ENCODE measurements at places on chromosomes 7 and 10.
A peak's percentile ranks its signal among the peaks of the same experiment; 100 is the strongest.

DNA sequence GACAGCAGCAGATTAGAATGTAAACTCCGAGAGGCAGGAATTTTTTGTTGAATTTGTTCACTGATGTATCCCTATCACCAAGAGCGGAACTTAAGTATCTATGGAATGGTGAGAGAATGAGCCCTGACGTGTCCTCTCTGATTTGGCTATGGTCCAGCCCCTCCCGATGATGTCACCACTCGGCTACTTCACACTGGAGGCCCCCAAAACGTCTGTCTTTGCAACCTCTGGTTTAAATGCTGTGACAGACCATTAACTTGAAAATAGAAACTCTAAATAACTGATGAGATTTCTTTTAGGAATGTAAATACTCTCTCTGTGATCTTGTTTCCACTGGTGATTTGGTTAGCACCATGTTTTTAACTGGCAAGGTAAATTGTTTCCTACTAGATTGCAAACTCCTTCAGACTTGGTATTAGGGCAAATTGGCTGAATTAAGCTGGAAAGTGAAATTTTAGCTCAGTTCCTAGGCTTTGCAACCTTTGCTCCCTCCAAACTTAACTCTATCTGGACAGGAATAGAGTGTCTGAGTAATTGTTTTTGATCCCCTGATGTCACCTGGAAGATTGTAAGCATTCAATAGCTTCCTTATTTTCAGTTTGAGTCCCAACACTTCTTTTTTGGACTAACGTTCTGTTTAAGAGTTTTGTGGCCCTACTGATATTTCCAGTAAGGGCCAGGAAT lies 19.1 kb downstream of the SLC16A12 start:
- no peak for DNase-seq

DNA sequence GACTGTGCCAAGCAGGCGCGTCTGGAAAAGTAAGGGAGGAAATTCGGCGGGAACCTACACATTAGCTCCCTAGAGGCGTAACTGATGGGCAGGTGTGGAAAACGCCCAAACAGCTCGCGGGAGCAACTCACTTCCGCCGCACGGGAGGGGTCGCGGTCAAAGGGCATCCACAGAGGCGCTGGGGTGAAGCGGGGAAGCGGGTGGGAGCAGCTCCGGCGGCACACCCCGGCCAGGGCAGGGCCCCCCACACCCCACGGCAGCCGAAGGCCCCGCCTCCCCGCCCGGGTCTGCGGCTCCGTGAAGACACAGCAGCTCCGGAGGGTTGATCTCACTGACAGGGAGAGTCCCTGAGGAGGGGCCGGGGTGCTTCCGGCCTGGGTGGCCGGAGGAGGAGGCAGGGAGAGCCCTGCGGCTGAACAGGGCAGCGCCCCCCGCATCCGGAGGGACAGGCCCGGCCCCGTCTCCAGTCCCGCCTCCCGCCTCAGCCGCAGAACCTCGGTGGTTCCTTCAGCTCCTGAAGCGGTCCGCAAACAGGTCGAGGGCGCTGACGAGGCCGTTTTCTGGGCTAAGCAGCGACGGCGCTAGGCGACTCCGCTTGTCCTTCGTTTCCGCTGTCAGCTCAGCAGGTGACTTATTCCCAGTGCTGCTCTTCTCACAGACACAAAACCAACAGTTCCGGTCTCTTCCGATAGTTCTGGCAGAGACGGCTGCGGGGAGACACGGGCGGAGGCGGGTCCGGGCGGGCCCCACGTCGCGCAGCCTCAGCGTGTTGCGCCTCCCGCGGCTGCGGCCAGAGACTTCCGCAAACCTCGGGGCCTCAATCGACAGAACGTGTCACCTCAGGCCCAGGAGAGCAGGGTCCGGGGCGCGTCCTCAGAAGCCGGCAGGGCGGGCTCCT lies 276.1 kb downstream of the DNAJB6 start:
- DNase-seq = peak; percentile 62

- DNase-seq = no peak
These were observed 306.6 kb upstream of the ZMIZ1 start for GRCh38 chr10:78762086-78762630.

DNA sequence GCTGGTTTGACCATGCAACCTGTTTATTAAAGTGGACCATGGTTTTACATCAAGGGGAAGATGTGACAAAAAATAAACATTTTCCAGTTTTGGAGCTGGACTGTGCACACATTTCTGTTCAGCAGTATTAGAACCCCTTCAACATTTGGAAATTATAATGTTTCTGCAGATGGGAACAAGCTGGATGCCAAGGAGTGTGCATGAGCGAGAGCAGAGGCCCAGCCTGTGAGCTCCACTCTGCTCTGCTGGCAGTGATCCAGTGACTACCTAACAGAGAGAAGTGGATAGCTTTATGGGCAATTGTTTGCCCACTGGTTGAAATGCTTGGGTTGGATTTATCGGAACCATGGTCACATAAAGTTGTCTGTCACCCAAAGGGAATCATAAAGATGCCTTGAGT lies 456.7 kb downstream of the NRG3 start:
- DNase-seq = no peak

- no peak for DNase-seq
These were observed 126.1 kb upstream of the FRMD4A start for GRCh38 chr10:14456870-14457266.

- DNase-seq = peak; percentile 53
These were observed 30.6 kb downstream of the CISD1 start for GRCh38 chr10:58299580-58299979.

- DNase-seq = no peak
These were observed 119.7 kb upstream of the SORCS1 start for GRCh38 chr10:107284187-107284586.

GRCh38 chr10:110510730-110511129 lies 13.0 kb downstream of the DUSP5 start:
- no peak for DNase-seq

- DNase-seq = no peak
These were observed 15.6 kb upstream of the AQP1 start for GRCh38 chr7:30896036-30896435.

DNA sequence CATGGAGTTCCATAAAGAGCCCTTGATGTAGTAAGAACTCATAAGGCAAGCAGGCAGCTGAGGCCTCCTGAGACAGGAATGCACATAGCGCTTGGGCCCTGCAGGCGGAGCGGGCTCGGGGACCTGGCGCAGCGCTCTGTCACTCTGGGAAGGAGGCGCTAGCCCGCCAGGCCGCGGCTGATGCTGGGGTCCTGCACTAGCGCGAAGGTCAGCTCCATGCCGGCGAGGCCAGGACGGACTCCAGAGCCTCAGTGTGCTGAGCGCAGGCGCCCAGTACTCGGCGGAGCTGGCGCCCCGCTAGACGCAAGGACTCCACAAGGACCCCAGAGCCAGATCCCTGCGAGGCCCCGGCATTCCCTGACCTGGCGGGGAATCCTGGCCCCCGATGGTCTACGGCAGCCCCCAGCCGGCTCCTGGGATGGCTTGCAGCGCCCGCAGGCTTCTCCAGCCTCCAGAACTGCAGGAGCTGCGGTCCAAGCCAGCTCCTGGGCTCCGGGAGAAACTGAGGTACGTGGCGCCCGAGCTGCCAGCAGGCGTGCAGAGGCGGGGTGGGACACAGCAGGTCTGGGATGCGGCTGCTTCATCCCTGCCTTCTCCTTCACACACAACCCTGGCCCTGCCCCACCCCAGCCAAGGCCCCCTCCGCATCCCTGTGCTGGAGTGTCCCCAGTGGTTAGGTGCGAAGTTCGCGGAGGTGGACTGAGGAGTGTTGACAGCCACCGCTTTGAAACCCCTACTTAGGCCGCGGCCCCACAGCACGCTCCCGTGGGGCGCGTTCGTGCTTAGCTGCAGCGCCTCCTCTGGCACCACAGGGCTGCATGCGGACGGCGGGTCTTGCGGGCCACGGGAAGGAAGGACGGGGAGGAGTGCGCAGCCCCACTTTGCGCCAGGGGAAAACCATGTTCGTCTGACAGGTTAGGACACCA lies 761.5 kb upstream of the POM121L12 start:
- DNase-seq = no peak

DNA sequence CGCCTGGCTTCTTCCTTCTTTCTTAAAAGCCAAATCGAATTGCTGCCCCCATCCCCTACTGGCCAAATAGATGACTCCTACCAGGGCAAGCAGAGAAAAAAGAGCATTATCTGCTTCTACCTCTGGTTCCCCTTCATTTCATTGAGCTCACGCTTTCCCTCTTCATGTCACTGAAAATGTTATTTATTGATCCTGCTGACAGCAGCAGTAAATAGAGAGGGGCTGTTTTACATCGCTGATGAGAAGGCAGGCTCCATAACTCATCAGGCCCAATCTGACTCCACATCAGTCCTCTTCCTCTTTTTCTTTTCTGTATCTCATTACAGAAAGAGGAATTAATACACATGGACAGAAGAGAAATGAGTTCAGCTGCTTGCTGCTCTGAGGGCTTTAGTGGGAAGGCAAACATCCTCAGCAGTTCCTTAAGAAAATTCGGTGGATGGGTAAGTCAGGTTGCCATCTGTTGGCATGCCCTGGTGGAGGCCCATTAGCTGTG lies 904.1 kb downstream of the KCNMA1 start:
- no peak for DNase-seq

GRCh38 chr10:32976338-32976737 lies 18.3 kb upstream of the ITGB1 start:
- no peak for DNase-seq

- no peak for DNase-seq
These were observed 70.3 kb downstream of the NRCAM start for GRCh38 chr7:108385834-108386422.

- DNase-seq = no peak
These were observed 13.9 kb upstream of the SH2D4B start for GRCh38 chr10:80523773-80524172.

- DNase-seq = no peak
These were observed 24.8 kb downstream of the GNA12 start for GRCh38 chr7:2819161-2819953.

GRCh38 chr10:59907537-59907917 lies 1.2 kb upstream of the CCDC6 start:
- no peak for DNase-seq

DNA sequence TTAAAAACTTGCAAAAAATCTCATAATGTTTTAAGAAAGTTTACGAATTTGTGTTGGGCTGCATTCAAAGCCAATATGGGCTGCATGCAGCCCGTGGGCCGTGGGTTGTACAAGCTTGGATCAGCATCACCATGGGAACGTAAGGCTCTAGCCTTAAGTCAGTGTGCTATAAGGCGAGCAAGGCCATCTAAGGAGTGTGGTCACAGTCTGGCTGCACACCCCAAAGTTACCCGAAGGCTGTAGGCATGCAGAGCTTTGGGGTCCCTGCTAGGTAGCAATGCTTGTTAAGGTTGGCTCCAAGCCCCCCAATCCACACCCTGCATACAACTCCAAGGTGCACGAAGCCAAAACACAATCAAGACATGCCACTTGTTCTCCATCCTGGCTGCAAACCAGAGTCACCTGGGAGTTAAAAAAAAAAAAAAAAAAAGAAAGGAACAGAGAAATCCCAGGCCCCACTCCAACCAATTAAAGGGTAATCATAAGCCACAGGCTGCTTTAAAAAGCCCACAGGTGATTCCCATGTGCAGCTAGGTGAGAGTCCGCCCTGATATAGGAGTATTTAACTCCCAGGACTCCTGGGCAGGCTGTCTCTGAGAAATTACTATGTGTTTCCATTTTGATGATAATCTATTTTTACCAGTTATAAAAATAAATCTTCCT lies 8.5 kb upstream of the PNLIPRP2 start:
- no peak for DNase-seq

- no peak for DNase-seq
These were observed 84.4 kb downstream of the GLI3 start for GRCh38 chr7:42152329-42153205.

DNA sequence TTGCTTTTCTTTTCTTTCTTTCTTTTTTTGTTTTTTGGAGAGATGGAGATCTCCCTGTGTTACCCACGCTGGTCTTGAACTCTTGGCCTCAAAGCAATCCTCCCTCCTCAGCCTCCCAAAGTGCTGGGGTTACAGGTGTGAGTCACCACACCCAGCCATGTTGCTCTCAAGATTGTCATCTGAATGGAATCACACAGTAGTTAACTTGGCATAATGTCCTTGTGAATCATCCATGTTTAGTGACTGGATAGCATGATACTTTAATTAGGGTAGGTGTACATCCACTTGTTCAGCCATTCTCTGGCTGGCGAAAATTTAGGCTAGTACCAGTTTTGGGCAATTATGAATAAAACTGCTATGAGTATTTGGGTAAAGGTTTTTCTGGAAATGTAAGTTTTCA lies 15.4 kb upstream of the GRB10 start:
- DNase-seq = no peak

GRCh38 chr7:135877805-135878204 lies 99.4 kb downstream of the MTPN start:
- no peak for DNase-seq

- DNase-seq = no peak
These were observed 372.8 kb downstream of the PHTF2 start for GRCh38 chr7:78171398-78171797.

DNA sequence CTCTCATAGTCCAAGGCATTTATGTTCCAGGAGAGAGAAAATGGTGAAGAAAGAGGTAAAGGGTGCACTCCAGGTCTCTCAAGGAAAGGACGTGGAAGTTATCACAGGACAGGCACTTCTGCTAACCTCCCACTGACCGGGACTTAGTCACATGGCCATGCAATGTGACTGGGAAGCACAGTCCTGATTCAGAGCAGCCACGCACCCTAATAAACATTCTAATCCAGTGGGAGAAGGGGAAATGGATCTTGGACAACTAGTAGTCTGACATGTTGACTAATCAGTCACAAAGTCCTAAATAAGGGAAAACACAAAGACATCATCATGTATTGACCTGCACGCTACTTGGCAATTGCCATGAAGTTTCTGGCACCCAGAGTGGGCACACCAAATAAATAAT lies 417.5 kb upstream of the ZMIZ1 start:
- no peak for DNase-seq

Data from activated naive CD4-positive, alpha-beta T cell treated with Interleukin-2 at 50 U/mL for 16 hours (primary cell).